ENCODE measurements at places on chromosomes 4 and X.

DNA sequence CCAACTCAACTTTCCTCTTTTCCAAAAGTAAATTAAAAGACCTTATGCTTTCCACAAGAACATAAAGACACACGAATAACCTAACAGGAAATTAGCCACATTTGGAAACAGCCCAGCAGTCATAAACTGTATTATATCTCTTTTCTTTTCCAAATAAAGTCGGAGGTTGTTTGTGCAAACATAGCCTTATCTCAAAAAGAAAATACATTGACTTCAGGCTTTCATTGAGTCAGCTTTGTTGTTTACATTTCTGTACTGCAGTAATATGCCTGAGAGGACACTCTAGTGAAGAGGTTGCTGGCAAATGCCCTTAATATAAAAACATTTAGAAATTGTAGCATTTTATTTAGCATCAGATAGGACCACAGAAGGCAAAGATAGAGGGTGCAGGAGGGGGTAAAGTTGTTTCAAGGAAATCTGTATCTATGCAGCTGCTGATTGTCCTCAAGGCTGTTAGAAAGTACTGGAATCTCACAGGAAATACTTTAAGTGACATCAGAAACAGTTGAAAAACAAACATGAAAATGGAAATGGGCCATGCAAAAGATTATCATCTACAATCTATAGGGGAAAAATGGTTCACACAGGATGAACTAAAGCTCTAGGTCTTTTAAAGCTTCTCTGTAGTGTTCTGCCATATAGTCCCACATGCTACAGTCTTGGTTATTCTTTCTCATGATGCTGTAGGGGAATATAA, 14.5 kb downstream of the LNX1 start:
- no peak for DNase-seq

DNA sequence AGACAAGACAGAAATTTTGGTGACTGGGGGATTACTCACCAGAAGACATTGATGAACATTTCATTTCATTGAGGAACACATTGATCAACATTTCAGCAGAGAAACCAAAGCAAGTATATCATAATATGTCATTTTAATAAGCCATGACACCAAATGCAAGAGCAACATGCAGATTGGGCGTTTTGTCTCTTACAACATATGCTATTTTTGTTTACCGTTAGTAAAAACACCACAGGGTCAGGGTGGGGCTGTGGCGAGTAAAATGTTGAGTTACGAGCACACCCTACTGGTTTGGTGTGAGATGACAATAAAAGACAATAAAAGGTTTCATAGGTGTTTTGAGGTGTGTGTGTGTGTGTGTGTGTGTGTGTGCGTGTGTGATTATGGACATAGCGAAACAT, 294.5 kb downstream of the PDGFC start:
- DNase-seq: peak; percentile 34

DNA sequence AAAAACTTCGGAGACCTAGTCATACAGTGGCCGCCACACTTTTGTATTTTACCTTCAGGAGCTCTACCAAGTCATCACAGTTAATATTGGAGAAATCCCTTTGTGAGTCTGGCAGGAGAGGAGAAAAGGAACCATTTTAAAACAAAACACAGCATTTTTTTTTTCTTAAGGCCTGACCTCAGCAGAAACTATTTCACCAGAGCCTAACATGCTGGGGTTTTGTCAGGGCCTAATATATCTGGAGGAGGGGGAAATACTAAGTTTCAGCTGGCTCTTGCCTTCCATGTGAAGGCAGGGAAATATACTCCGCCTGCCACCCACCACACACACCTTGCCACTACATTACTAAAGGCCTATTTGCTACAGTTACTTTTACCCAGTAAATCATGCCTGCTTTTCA, 26.5 kb upstream of the BDH2 start:
- no peak for DNase-seq

DNA sequence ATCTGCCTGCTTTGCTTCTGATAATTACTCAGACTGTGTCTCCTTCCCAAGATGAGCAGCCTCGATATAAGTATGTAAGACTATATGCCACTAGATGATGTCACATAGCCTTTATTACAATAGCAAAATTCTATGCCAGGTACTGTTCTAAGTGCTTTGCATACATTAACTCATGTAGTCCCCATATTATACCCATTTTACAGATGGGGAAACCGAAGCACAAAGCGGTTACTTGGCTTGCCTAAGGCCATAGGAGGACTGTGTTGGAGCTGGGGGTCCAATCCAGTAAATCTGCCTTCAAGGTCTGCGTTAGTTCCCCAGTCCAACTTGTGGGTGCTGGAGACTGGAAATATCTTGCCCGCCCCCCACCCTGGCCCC, 826 bp upstream of the SCML1 start:
- DNase-seq: no peak

GRCh38 chr4:143140696-143141095, 44.0 kb upstream of the USP38 start:
- no peak for DNase-seq

GRCh38 chrX:115539841-115540240, 21.1 kb upstream of the PLS3 start:
- no peak for DNase-seq

DNA sequence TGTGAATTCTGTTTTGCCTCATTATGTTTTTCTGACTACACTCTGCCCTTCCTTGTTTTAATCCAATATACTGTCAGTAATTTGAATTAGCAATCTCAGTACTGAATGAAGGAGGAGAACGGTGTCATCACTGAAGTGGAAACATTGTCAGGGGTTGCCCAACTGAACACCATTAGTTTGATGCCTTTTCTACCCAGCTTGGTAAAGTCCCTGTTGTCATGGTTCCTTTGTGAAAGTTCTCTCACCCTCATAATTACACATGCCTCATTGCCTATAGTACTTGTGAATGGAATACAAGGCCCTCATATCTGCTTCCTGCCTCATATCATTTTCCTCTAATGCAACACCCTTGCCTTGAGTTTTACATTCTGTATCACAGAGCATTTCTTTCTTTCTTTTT, 76.9 kb downstream of the RRAGB start:
- DNase-seq: no peak

DNA sequence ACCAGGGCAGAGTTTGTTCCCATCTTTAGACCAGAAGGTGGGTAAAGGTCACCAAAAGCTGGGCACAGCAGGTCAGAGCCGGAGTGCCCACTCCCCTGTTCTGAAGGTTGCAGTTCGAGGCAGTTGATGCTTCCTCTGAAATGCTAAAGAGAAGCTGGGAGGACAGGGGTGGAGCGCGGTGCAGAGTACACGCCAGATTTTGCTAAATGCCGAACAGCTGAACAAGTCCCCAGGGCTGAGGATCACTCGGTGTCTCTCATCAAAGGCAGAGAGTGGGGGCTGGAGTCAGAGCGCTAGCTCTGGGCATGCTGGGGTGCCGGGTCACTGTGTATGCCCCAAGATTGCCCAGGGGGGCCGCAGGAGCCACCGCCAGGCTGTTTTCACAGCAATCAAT, 197.0 kb downstream of the BCOR start:
- no peak for DNase-seq

DNA sequence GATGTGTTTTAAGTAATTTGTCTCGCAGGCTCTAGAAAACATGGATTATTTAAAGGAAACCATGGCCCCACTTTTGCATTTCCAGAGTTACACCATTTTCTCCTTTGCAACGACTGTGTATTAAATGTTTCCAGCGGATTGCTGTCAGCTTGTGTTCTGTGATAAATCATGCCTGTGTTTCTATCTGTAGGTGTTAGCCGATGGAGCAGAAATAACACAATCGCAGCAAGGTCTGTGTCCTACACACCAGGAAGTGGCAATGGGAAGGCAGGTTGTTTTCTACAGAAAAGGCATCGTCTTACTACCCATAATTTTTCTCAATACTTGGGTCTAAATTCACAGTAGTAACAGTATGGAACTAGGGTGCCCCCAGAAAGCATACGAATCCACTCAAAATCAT, 590.1 kb downstream of the NLGN4X start:
- DNase-seq: no peak

DNA sequence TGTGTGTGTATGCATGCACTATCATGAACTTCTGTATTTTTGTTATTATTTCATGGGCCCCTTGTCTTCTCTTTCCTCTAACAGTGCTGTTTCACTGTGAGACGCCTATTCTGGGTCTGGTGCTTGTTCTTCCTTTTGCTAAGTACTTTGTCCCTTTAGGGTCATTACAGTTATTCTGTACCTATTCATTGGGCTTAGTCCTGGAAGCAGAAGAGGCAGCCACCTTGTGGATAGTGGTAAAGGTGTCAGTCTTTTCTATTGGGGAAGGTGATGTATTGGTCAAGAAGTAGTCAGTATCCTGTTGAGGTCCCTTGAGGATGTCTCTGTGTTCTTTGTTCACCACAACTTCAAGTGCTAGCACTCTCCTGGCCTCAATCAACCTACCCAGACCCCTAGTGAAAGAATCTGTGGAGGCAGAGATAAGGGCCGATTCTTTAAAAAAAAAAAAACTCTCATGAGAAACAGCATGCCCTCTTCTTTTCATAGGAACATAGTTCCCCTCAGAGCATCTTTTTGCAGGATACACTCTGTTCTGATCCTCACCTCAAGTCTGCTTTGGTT, 593.8 kb downstream of the SPRY1 start:
- DNase-seq: no peak

- peak; percentile 40 for DNase-seq
Observed at GRCh38 chr4:11424000-11424399, 4.7 kb downstream of the HS3ST1 start.

DNA sequence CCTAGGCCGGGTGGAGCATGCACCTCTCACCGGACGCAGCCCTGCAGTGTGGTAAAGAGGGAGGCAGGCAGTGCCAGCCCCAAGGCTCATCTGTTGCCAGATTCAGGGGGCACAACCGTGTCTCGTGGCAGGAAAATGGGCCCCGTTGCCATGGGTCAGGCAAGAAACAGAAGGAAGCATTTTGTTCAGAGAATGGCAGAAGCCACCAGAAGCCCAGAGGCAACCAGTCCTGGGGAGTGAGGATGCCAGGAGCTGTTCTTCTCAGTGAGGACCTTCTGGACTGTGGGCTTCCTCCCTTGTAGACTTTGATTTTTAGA, 12.5 kb upstream of the UVSSA start:
- no peak for DNase-seq

DNA sequence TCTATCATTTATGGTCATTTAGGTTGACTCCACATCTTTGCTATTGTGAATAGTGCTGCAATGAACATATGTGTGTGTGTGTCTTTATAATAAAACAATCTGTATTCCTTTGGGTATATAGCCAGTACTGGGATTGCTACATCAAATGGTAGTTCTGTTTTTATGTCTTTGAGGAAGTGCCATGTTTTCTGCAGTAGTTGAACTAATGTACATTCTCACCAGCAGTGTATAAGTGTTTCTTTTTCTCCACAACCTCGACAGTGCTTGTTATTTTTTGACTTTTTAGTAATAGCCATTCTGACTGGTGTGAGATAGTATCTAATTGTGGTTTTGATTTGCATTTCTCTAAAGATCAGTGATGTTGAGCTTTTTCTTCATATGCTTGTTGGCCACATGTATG, 80.5 kb downstream of the ARHGAP6 start:
- DNase-seq: no peak

Data from COLO829 (cell line).